ENCODE measurements at places on chromosomes 2 and 18. TPM values are rescaled to one million over a fixed set of nuclear protein-coding genes. Genes with fewer than 3 reads are reported as not detected.

- DNase-seq = no peak
Measured at GRCh38 chr2:200156166-200156835, 150.2 kb upstream of the SPATS2L start.

Gene TFPI
- 0.50 TPM for total RNA-seq

Gene COL5A2
- 0.23 TPM for total RNA-seq

Gene LRRFIP1
- total RNA-seq = 254 TPM

GRCh38 chr18:31563778-31564177, 27.9 kb upstream of the TTR start:
- no peak for DNase-seq

- no peak for DNase-seq
Measured at GRCh38 chr18:850960-851359, 38.9 kb upstream of the YES1 start.

DNA sequence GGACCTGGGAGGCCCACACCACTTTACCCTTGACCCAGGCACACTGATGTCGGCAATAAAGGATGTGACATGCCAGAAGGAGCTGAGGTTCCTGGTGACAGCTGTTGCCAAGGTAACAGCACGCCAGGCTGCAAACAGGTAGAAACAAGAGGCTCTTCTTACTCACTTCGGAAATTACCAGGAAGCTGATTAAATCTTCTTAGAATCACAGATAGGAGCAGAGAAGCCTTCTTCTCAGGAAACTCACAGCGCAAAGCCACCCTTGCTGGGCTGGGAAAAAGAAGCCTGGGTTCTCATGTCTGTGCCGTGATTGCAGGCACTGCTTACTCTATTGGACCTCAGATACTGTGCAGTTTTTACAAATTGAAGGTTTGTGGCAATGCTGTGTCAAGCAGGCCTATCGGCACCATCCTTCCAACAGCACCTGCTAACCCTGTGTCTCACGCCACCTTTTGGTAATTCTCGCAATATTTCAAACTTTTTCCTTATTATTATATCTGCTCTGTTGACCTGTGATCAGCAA, 61.0 kb upstream of the TAF1B start:
- DNase-seq = peak; percentile 82

Gene SIX3
- total RNA-seq = 0.25 TPM

GRCh38 chr2:66021296-66021695, 413.6 kb upstream of the MEIS1 start:
- DNase-seq = no peak

DNA sequence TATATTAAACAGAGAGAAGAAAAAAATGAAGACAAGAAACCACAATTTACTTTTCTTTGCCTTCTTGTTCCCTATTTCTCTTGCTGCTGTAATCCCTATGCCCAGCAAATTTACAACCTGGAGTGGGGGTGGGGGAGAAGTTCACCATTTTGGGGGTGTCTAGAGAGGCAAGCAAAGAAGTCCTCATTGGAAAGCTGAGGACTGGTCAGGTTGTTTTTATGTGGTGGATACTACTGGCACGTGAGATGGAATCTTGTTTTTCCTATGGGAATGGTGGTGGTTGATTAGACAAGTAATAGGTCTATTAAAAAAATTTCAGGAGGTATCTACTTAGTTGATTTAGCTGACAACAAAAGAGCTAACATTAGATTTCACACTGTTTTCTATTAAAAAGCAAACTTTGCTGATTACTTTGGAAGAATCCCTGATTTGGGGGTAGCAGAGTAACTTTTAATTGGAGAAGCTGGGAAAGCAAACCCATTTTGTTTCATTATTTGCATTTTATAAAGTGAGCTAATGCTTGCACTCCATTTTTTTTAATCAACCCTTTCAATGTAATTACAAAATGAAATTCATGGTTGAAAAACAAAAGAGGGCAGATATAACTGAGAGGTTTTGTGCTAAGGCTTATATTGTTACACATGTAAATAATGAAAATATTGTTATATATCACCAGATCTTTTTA, 6.0 kb downstream of the POU3F3 start:
- DNase-seq = no peak

Measured in activated T-helper 2 cell treated with anti-CD3 and anti-CD28 coated beads, Interferon-gamma antibody, Interleukin-2, Interleukin-4, amounts not matched to agents 10 μg/mL and 5 μg/mL and 100 μg/mL, durations not matched to agents 14 hours and 24 hours and 36 hours (primary cell).